ENCODE measurements at places on chromosomes 13 and 19. TPM values are rescaled to one million over a fixed set of nuclear protein-coding genes. Genes with fewer than 3 reads are reported as not detected.
A peak's percentile ranks its signal among the peaks of the same experiment; 100 is the strongest.

DNA sequence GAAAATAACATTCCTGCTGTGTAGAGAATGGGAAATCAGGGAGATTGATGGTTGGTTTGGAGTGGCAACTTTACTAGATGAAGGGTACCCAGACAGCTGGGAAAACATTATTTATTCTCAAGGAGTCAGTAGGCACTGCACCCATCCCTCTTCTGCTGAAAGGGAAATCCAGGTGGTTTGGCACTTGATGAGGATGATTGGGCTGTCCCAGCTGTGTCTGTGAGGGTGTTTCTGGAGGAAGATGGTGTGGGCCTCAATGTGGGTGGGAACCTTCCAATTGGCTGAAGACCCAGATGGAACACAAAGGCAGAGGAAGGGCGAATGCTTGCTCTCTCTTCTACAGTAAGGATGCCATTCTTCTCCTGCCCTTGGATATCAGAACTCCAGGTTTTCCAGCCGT is 10.4 kb upstream of the SACS start:
- no peak overlapping the region for H3K4me3 ChIP-seq
- H3K27me3 ChIP-seq, result no peaks in the 10 kb centered on the region
- no peak overlapping the region for H3K27ac ChIP-seq
- no peaks in the 10 kb centered on the region for H3K4me1 ChIP-seq
- H3K36me3 ChIP-seq, result no peaks in the 10 kb centered on the region

DNA sequence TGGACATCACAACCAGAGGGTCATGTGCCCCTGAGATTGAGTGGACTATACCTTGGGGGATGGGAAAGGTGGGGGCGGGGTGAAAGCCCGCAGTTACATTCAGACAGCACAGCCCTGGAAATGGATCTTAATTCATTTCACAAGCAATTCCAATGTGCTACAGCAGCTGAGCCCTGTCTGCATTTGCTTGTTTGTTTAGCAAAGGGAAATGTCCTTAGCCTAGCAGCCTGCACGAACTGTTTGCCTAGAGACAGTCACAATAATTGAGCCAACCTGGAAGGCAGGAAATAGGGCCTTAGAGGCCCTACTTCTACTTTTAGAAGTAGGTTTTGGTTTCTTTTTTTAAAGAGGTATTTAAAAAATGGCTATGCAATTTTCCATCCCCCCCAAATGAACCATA is 177.3 kb upstream of the KL start:
- H3K27me3 ChIP-seq, result peaks cover 6% of the 10 kb centered on the region
- peak overlapping the region; percentile 85 for H3K27ac ChIP-seq
- peaks cover 26% of the 10 kb centered on the region for H3K4me1 ChIP-seq
- peaks cover 18% of the 10 kb centered on the region for H3K36me3 ChIP-seq
- peak; percentile 59 for DNase-seq

- no peaks in the 10 kb centered on the region for H3K4me1 ChIP-seq
- peaks cover 13% of the 10 kb centered on the region for H3K27me3 ChIP-seq
- H3K27ac ChIP-seq, result no peak overlapping the region
- H3K4me3 ChIP-seq, result no peak overlapping the region
- DNase-seq, result no peak
- no peaks in the 10 kb centered on the region for H3K36me3 ChIP-seq
These were observed 4.9 kb upstream of the SGCG start for GRCh38 chr13:23175920-23176319.

- peaks cover 91% of the 10 kb centered on the region for H3K4me1 ChIP-seq
- peaks cover 44% of the 10 kb centered on the region for H3K36me3 ChIP-seq
- H3K4me3 ChIP-seq, result peak overlapping the region; percentile 90
- DNase-seq, result peak; percentile 84
- peak overlapping the region; percentile 98 for H3K27ac ChIP-seq
These were observed 37.6 kb upstream of the C1QTNF9 start for GRCh38 chr13:24271601-24272451.

- peak overlapping the region; percentile 67 for H3K4me3 ChIP-seq
- no peaks in the 10 kb centered on the region for H3K27me3 ChIP-seq
- H3K27ac ChIP-seq, result peak overlapping the region; percentile 65
- DNase-seq, result peak; percentile 86
These were observed 21.3 kb upstream of the ARL11 start for GRCh38 chr13:49606747-49607648.

The LTBP4 gene
- total RNA-seq, result 71.3 TPM

DNA sequence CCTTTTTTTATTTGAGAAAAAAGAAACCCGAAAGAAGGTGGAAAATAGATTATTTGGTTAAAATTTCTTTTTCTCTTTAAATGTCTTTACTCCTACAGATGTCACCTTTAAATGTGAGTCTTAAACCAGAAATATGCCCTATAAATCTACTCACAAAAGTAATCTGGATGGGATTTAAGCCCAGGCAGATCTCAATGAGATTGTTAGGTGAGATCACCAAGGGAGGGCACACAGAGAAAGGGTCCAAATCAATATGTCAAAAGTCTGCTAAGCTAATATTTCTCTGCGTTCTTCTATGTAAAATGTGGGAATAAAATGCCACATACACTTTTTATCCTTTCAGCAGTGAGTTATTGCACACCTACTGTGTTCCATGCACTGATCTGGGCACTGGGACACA is 32.9 kb downstream of the WASF3 start:
- no peak for DNase-seq
- H3K27ac ChIP-seq, result no peak overlapping the region
- H3K4me3 ChIP-seq, result no peak overlapping the region

- no peak overlapping the region for H3K4me3 ChIP-seq
- DNase-seq, result no peak
- H3K4me1 ChIP-seq, result no peaks in the 10 kb centered on the region
- no peaks in the 10 kb centered on the region for H3K27me3 ChIP-seq
- no peaks in the 10 kb centered on the region for H3K36me3 ChIP-seq
- H3K27ac ChIP-seq, result no peak overlapping the region
These were observed 113.7 kb downstream of the RFC3 start for GRCh38 chr13:33931397-33932311.

The DNAAF3 gene
- total RNA-seq, result not detected

DNA sequence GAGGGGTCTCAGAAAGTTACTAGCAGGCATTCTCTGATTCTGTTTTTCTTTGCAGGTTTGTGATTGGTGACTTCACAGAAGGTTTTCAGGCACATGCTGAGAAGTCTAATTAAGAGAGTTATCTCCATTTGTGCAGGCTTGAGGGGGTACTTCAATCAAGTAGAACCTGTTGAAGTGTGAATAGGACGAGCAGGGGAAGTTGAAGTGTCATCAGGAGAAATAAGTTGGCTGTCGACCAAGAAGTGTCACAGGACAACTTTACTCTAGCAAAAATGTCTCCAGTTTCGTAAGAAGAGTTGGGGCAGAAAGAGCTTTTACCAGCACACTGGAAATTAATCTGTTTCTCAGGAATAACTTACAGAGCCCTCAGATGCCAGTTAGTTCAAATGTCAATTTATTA is 576.5 kb upstream of the SLITRK5 start:
- H3K4me3 ChIP-seq, result no peak overlapping the region
- H3K27ac ChIP-seq, result no peak overlapping the region
- H3K36me3 ChIP-seq, result no peaks in the 10 kb centered on the region
- no peak for DNase-seq
- H3K4me1 ChIP-seq, result no peaks in the 10 kb centered on the region
- no peaks in the 10 kb centered on the region for H3K27me3 ChIP-seq

DNA sequence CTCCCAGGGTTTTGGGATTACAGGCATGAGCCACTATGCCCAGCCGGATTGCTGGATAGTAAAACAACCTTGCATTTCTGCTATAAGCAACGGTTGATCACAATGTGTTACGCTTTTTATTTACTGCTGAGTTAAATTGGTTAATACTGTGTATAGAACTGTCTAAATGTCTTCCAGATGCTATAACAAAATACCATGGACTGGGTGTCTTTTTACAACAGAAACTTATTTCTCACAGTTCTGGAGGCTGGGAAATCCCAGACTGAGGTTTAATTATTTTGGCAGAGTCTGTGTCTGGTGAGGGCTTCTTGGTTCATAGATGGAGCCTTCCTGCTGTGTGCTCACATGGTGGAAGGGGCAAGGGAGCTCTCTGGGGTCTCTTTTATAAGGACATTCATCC is 65.5 kb downstream of the ING1 start:
- peaks cover 17% of the 10 kb centered on the region for H3K27me3 ChIP-seq
- H3K36me3 ChIP-seq, result no peaks in the 10 kb centered on the region
- no peak overlapping the region for H3K4me3 ChIP-seq
- H3K4me1 ChIP-seq, result no peaks in the 10 kb centered on the region
- no peak overlapping the region for H3K27ac ChIP-seq

GRCh38 chr13:110597041-110597689 is 18.2 kb upstream of the NAXD start:
- no peaks in the 10 kb centered on the region for H3K4me1 ChIP-seq
- no peak overlapping the region for H3K27ac ChIP-seq
- no peaks in the 10 kb centered on the region for H3K36me3 ChIP-seq
- H3K27me3 ChIP-seq, result peaks cover 2% of the 10 kb centered on the region
- no peak overlapping the region for H3K4me3 ChIP-seq

DNA sequence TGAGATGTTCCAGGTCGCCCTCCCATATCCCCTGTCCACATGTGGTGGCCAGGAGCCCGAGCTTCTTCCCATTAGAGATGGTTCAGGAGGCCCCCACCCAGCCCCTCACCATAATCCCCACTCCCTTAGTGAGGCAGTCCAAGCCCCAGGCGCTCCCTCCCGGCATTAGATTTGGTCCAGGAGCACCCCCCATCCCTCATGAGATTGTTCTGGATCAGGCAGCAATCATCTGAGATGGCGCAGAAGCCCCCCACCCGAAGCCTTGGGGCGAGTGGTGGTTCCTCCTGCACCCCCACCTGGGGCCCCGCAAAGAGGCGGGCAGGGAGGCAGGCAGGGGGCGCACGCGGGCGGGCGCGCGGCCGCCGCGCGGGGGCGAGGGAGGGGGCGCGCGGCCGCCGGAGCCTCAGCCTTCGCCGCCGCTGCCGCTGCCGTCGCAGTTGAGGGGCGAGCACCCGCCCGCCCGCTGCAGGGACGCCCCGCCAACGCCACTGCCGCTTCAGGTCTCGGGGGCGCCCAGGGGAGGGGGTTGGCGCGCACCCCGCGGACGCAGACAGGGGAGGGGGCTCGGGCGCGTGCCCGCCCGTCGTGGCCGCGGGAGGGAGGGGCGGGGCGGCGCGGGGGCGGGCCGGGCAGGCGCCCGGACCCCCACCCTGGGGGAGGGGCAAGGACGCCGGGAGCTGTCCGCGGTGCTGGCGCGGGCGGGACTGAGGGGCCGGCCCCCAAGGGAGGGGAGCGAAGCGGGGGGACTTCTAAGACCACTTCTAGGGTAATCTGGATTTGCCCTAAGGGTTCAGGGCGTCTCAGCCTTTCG is 46.4 kb upstream of the SHKBP1 start:
- no peaks in the 10 kb centered on the region for H3K36me3 ChIP-seq
- peaks cover 24% of the 10 kb centered on the region for H3K27me3 ChIP-seq
- no peak overlapping the region for H3K27ac ChIP-seq
- DNase-seq, result peak; percentile 29

The CLEC17A gene
- total RNA-seq, result not detected

GRCh38 chr19:38455031-38455430 is 21.5 kb downstream of the RYR1 start:
- DNase-seq, result peak; percentile 24
- H3K27me3 ChIP-seq, result no peaks in the 10 kb centered on the region
- no peak overlapping the region for H3K4me3 ChIP-seq
- peaks cover 3% of the 10 kb centered on the region for H3K4me1 ChIP-seq

GRCh38 chr13:44810061-44810840 is 179.0 kb downstream of the NUFIP1 start:
- no peak overlapping the region for H3K27ac ChIP-seq
- H3K27me3 ChIP-seq, result peaks cover 11% of the 10 kb centered on the region
- no peak overlapping the region for H3K4me3 ChIP-seq
- no peaks in the 10 kb centered on the region for H3K4me1 ChIP-seq
- no peaks in the 10 kb centered on the region for H3K36me3 ChIP-seq

The CGB3 gene
- total RNA-seq, result not detected

- no peak overlapping the region for H3K27ac ChIP-seq
- DNase-seq, result no peak
- no peaks in the 10 kb centered on the region for H3K27me3 ChIP-seq
- H3K4me1 ChIP-seq, result no peaks in the 10 kb centered on the region
- no peaks in the 10 kb centered on the region for H3K36me3 ChIP-seq
- no peak overlapping the region for H3K4me3 ChIP-seq
These were observed 106.7 kb upstream of the SOX1 start for GRCh38 chr13:111960152-111960772.

The TEKTIP1 gene
- 8.7 TPM for total RNA-seq

DNA sequence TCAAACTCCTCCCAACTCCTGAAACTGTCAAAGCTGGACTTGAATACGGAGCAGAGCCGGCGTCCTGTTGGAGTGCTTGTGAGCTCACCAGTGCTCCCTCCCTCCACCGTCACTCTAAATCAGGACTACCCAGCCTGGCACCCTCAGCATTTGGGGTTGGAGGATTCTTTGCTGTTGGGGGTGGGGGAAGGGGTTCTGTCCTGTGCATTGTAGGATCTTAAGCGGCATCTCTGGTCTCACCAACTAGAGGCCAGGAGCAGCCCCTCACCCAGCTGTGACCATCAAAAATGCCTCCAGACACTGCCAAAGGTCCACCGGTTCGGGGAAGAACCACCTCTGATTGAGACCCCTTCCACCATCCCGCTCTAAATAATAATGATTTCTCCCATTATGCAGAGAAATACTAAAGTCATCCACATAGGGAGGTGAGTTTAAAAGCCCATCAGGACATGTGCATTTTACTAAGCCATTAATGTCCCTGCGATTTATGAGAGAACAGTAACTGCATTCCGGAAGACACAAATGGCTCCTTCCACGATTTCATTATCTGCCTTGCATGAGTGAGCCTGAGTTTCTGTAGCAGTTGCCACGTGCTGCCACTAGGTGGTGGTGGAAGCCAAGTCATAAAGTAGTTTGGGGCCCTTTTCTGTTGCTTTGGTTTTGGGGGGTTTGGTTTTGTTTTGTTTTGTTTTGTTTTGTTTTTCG is 16.1 kb upstream of the USP29 start:
- DNase-seq, result peak; percentile 56
- H3K4me3 ChIP-seq, result no peak overlapping the region
- H3K36me3 ChIP-seq, result peaks cover 5% of the 10 kb centered on the region
- no peak overlapping the region for H3K27ac ChIP-seq

DNA sequence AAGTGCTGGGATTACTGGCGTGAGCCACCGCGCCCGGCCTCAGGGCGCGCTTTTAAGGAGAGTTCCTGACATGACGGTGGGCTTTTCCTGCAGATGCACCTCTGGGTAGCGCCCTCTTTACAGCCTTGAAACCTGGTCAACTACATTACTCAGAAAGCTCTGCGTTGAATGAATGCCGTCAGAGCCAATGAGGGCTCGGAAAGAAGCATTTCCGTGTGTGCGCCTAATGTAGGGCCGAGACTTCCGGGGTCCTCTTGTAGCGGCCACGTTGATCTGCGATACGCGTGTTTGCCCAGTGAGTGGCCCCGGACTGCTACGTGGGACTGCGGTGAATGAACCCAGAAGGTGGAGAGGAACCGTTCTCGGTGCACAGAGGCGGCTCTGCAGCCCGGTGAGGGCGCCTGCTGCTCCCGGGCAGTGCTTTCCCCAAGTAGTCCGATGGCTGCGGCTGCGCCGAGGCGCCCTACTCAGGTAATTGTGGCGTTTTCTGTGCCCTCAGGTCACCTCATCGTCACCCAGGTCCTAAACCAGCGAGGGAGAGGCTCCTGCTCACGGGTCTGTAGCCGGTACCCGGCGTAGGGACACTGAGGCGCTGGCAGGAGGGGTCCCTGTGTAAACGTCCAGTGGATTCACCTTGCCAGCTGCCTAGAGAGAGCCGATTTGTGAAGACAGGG is 4.9 kb upstream of the ZNF552 start:
- no peaks in the 10 kb centered on the region for H3K27me3 ChIP-seq
- H3K4me1 ChIP-seq, result peaks cover 55% of the 10 kb centered on the region
- H3K4me3 ChIP-seq, result peak overlapping the region; percentile 96
- H3K27ac ChIP-seq, result peak overlapping the region; percentile 99
- DNase-seq, result peak; percentile 88

The ZNF175 gene
- 7.3 TPM for total RNA-seq

The NOVA2 gene
- 0.04 TPM for total RNA-seq
